Urinary bladder (tissue), 4 donors: ENCODE measurements at places on chromosomes 7 and 10.

DNA sequence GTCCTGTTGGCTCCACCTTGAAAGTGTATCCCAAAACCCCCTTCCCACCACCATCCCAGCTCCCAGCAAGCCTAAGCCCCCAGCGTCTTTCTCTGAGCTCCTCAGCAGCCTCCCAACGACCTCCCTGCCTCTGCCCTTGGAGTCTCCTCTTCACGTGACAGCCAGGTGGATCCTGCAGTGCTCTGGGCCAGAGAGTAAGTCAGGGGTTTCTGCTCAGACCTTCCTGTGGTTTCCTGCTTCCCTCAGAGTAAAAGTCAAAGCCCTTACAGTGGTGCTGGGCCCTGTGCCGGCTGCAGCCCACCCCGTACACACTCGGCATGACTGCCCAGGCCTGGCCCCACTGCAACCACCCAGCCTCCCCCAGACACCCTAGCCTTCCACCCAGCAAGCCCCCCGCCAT lies 51.9 kb downstream of the OAT start:
- DNase-seq = no peak

GRCh38 chr7:140745266-140746058 lies 49.0 kb downstream of the NDUFB2 start:
- DNase-seq = no peak

DNA sequence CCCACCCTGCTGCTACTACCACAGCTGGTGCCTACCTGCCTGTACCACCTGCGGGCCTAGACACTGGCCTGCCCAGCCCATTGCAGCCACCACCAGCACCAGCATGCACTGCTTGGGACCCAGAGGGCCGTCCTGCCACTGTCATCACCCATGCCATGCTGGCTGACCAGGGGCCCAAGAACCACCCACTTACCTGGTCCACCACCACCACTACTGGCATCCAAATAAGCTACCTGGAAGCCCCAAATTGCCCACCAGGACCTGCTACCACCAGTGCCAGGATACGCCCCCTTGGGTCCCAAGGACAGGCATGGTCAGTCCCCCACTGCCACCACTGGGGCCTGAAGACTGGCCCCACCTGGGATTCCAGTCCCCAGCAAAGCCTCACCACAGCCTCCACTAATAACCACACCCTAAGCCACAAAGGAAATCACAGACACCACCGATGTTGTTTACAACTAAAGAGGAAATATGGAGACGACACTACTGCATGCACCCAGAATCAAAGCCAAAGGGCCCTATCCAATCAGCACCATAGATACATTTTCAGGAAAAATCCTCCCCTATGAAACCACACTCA lies 70.5 kb upstream of the DIP2C start:
- DNase-seq = no peak

DNA sequence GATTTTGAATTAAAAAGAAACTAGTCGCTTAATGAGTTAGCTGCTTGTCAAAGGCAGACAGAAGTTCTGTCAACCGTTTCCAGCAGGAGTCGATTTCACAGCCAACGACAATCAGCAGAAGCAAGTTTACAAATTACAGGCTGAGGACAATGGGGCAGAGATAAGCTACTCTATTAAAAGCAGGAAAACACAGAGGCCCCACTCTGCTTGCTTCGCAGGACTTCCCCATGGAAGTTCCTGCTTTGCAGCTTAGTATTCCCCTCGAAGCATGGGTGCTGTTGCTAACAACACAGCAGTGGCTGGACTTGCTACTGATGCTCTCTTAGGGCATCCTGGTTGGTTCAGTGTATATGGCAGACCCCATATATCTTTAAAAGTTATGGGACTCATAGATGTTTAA lies 50.8 kb upstream of the KLF6 start:
- no peak for DNase-seq

GRCh38 chr7:116495736-116496135 lies 3.8 kb upstream of the CAV2 start:
- no peak for DNase-seq

DNA sequence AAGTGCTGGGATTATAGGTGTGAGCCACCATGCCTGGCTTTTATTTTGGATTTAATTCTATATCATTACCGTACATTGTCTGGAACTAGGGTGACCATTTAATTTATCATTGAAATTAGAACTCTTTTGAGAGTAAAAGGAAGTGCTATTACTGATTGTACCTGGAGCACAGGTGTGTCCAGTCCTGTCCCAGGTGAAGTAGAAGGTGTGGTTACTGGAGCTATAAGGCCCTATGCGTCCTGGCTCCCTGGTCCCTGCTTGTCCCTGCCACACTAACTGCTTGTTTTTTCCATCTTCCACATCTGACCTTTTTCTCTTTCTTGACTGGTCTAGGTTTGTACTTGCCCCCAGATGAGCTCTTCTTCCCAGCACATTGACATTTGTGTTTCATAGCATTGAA lies 147.0 kb downstream of the PPP1R9A start:
- DNase-seq = no peak

- DNase-seq = no peak
These were observed 27.7 kb downstream of the RCC1L start for GRCh38 chr7:75045881-75046280.

GRCh38 chr7:7761974-7762779 lies 43.8 kb upstream of the RPA3 start:
- DNase-seq = no peak

GRCh38 chr10:80283119-80283518 lies 6.3 kb downstream of the MAT1A start:
- DNase-seq = no peak

- no peak for DNase-seq
These were observed 362.7 kb downstream of the DNAJB6 start for GRCh38 chr7:157699357-157700013.

GRCh38 chr10:128476368-128476725 lies 350.1 kb upstream of the MKI67 start:
- no peak for DNase-seq

DNA sequence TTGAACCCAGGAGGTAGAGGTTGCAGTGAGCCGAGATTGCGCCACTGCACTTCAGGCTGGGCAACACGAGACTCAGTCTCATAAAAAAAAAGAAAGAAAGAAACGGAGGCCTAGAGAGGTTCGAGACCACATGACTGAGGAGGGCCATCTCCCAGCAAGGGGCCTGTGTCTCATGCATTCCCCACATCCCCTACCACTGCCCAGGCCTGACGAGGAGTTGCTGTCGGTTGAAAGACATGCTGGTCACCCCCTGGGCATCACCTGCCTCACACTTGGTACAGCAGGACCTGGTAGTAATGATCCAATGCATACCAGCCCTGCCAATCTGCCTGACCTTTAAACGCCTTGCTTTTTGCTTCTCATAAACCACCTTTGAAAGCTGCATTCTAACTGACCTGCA lies 85.9 kb downstream of the DLG5 start:
- no peak for DNase-seq

DNA sequence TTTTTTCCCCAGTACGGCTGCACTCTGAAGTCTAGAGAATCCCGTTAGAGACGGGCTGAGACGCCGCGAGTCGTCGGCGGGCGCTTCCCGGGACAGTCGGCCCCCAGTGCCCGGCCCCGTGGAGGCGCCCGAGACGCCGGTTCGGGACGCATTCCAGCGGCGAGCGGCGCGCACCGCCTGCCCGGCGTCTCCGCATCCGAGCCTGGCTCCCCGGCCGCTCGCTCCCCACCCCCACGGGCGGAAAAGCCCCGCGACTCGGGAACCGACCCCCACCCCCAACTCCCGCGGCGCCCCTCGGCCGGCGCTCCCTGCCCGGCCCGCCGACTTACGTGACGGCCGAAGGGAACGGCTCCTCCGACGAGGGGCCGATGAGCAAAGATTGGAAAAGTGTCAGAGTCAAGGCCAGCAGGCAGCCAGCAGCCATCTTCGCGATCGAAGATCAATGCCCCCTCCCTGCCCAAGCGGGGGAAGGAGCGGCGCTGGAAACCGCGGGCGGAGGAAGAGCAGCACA lies 486 bp downstream of the CACNA2D1 start:
- no peak for DNase-seq

- DNase-seq = no peak
These were observed 64.9 kb downstream of the LCOR start for GRCh38 chr10:96896884-96897589.

- DNase-seq = no peak
These were observed 211.3 kb downstream of the GRID1 start for GRCh38 chr10:86155054-86155921.

DNA sequence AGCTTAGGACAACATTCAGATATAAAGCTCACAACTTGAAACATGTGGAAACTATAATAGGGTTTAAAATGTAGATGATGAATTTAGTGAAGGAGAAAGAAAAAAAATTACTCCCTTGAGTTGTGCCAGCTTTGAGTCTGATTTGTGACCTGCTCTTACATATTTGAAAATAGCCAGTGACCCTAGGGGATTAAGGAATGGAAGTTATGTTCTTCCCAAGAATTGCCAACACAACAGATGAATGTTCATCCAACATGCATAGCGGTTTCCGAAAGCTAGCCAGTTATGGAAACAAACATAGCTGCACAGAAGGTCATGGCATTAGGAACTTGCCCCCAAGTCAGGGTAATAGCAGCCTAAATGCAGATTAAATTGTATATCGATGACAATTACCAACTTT lies 10.8 kb downstream of the TMEM196 start:
- DNase-seq = no peak

GRCh38 chr7:74061840-74062539 lies 21.6 kb upstream of the LIMK1 start:
- DNase-seq = peak; percentile 41

DNA sequence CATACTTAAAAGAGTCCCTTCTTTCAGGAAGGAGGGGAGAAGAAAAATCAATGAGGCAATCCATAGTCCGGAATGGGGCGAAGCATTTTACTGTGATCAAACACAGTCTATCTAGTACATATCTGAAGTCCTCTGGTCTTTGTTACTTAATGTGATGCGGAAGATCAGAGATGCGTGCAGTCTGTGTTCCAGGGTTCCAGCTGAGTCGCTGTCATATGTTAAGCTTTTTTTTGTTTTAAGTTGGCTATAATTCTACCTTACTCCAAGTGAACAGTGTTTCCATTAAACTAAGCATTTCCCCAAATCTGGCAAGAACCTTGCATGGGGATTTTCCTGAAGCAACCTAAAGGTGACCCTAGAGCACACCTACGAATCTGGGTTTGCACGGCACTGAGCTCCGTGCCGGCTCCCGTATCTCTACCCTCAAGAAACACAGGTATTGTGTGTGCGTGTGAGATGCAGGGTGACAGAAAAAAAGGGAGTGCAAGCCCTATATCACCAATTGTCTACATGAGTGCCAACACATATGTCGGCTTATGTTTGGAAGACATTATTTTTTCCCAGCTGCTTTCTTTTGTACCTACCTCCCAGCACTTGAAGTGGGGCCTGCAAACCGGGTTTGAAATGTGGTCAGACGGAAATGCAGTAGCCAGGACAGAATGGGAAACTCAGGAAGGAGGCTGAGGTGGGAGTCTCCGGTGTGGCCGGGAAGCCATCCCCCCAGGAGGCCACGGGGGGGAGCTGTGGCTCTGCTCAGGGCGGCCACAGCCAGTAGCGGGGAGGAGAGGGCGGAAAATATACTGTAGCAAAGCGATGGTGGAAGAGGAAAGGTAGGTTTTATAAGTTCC lies 435.8 kb upstream of the MGMT start:
- no peak for DNase-seq

DNA sequence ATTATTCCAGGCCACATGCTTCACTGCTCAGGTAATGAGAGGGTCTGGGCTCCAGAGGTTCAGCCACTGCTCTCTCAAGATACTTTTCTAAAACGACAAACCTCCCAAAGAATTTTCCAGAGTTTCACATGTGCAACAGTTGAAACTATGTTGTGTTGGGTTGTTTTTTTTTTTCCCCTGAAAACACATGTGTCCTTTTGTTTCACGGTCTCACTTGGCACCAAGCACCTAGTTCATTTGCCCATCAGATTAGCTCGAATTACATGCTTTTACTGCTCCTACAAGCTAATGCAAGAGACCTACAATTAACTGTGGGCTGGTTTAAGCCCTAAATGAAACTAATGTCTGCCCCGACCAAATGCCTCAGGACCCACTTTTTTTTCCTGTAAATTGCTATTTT lies 313.3 kb downstream of the FGFR2 start:
- DNase-seq = peak; percentile 81

- no peak for DNase-seq
These were observed 2.8 kb downstream of the PANK1 start for GRCh38 chr10:89642193-89642592.

DNA sequence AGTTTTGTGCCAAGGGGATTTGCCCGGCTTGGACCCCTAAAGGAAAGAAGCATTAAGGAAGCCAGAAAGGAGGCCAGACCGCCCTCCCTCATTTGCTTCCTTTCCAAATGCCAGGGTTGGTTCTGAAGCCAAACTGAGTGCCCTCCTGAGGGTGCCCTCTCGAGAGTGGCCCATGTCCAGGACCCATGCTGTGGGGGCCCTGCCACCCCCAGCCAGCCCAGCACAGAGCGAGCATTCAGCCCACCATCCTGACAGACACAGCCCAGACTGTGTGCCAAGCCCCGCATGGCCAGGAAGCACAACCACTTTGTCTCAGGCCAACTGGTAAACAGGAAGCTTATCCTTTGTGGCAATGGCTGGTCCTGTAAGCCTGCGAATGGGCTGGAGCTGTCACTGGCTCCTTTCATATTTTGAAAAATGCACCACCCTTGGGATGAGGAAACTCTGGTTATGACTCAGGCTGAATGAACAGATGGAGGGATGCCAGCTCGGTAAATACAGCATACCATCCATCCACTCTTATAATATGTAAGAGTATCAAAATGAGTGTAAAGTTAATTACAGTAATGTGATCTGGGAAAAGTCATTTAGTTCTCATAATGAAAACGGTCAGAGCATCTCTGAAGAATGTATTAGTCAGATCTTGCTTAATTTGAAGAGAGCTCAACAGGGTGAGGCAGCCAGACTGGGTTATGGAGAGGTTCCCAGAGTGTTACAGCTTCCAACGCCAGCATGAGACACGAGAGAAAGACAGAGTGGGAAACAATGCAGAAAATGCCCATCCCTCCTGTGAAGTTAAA lies 65.0 kb downstream of the STK17A start:
- peak; percentile 74 for DNase-seq

DNA sequence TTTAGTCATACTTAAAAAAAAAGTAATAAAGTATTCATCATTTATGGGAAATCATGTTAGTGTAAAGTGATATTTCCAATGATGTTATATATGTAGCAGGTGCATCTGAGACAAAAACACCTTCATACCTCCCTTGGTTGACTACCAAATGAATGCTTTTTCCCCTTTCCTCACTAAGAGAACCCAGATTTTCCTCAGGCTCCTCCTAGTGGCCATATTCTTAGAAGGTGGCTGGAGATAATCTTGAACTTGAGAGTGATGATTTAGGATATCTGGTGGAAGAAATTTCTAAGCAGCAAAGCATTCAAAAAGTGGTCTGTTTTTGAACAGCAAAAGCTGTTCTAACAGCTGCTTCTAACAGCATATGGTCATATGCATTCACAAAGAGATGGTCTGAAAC lies 16.8 kb upstream of the DNAH11 start:
- DNase-seq = no peak

GRCh38 chr7:28088901-28089714 lies 91.5 kb downstream of the JAZF1 start:
- DNase-seq = no peak

DNA sequence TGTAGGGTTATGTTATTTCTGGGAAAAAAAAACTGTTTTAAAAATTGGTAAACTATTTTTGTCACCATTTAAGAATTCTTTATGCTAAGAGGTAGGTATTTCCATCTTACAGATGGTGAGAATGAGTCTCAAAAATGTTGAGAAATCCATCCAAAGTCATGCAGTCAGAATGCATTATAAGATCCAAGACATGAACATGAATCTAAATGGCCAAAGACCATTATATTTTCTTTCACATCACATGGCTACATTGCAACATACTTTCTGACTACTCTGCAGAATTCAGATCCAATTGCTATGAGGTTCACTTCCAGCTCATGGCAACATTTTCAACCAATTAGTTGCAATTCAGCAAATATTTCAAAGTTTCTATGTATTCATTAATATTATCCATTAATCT lies 181.2 kb downstream of the TWIST1 start:
- no peak for DNase-seq
